ENCODE measurements at places on chromosomes 1 and 21. TPM values are rescaled to one million over a fixed set of nuclear protein-coding genes. Genes with fewer than 3 reads are reported as not detected.

Gene TAL1
- total RNA-seq, result not detected

Gene RPE65
- total RNA-seq, result not detected

Gene GPATCH2
- 6.0 TPM for total RNA-seq

Gene GPR3
- 1.5 TPM for total RNA-seq

Gene TIAM1
- 0.33 TPM for total RNA-seq

Gene SLFNL1
- total RNA-seq, result not detected

Gene PDPN
- not detected for total RNA-seq

Gene RUSC1
- 57.5 TPM for total RNA-seq

Gene TSSK3
- total RNA-seq, result not detected

Gene SEMA4A
- total RNA-seq, result 0.42 TPM
